ENCODE measurements at places on chromosomes 5 and 9.

DNA sequence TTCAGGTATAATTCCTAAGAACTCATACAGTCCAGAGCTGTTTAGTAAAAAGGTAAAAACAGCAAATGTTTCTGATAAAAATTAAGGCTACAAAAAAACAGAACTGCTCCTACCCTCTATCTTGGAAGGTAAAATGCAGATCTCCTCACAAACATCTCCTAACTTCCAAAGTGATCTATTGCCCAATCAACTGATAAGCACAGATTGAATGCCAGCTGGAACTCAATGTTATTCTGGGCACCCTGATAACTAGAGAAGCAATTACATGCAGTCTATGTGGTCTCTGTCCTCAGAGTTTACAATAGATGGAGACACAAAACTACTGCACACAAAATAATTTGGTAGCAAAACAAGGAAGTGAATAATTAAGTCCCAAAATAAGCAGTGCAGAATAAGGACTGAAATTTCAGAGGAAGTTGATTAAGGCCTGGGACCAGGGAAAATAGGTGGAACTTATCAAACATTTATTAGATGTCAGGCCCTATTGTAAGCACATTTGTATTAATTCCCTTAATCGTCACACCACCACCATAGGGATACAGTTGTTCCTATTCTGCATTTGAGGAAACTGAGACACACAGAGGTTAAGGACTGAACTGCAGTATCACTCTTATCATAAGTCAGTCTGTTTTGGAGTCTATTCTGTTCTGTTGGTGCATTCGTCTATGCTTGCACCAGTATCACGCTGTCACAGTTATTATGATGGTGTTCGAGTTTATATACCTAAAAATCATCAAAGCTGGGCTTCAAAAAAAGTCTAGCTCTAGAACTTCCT lies 102.2 kb upstream of the TARS1 start:
- DNase-seq = no peak

- DNase-seq = no peak
Measured at GRCh38 chr9:69471433-69471832, 146.4 kb downstream of the ENTREP1 start.

GRCh38 chr9:87213948-87214347 lies 266.6 kb upstream of the GAS1 start:
- DNase-seq = no peak

DNA sequence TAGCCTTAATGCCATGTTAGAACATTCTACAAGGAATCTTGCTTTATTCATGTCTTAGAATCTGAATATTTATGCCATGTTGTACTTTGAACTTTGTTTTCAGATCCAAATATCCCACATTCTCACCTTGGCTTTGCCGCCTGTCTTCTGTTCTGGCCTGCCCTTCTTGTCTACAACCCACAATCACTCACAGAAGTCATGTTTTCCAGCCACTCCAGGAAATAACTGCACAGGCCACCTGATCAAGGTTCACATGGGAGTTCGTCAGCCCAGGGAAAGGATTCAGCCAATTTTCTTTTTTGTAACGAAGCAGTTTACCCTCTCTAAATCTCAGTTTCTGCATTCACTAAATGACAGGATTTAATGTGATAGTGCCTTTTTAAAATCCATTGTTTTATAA lies 70.5 kb downstream of the JAKMIP2 start:
- no peak for DNase-seq

GRCh38 chr5:64384765-64385164 lies 121.0 kb upstream of the RGS7BP start:
- no peak for DNase-seq

DNA sequence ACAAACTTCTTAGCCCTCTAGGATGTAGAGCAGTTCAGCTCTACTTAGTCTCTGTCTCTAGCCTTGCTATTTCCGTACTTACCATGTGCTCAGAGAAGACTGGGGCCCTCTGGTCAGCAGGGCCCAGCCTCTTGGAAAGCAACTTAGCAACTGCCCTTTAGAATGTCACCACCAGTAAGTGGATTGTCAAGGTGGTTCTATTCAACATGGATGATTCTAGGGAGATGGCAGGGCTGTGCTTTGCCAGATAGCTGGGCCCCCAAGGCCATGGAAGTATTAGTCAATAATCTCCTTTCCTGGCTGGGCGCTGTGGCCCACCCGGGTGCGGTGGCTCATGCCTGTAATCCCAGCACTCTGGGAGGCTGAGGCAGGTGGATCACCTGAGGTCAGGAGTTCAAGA lies 177.6 kb upstream of the MVB12B start:
- DNase-seq = no peak

- no peak for DNase-seq
Measured at GRCh38 chr5:143129910-143130612, 273.4 kb downstream of the NR3C1 start.

DNA sequence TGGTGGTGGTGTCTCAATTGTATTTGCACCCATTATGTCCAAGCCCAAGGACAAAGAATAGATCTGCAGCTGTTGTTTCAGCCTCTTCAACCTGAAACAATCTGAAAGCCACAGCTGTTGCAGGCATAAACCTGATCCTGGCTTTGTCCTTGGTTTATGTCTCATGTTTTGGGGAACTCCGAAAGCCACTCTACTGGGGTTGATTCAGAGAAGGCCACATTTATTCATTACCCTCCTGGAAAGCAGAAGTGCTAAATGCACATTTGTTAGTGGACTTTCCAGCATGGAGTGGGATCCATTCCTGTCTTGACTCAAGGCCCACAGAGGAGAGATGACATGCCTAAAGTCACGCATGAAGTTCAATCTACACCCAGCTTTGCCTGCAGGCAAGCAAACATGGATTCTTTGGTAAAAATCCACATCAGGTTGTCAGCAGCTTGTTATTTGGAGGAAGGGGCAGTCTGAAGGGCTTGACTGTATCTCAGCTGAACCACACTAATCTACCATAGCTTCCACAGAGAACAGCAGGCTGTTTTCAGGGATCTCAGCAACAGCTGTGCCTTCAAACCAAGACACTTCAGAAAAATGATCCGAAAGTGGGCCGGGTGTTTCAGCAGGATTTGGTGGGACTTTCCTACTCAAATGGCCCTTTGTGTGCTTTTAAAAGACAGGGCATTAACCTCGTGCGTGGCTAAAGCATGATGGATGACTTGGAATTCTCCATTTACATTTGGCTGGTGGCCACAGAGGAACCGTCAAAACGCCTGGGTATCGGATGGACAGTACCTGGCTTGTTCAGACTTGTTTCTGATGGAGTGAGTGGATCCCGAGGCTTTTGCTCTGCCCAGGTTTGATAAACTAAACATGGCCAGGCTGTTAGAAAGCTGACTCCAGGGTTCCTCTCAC lies 36.2 kb upstream of the ADAM19 start:
- DNase-seq = no peak

- DNase-seq = no peak
Measured at GRCh38 chr9:125493384-125493783, 213.6 kb downstream of the MAPKAP1 start.

- no peak for DNase-seq
Measured at GRCh38 chr5:138676556-138677193, 76.5 kb upstream of the CTNNA1 start.

GRCh38 chr5:125372694-125373631 lies 626.5 kb upstream of the ZNF608 start:
- no peak for DNase-seq

DNA sequence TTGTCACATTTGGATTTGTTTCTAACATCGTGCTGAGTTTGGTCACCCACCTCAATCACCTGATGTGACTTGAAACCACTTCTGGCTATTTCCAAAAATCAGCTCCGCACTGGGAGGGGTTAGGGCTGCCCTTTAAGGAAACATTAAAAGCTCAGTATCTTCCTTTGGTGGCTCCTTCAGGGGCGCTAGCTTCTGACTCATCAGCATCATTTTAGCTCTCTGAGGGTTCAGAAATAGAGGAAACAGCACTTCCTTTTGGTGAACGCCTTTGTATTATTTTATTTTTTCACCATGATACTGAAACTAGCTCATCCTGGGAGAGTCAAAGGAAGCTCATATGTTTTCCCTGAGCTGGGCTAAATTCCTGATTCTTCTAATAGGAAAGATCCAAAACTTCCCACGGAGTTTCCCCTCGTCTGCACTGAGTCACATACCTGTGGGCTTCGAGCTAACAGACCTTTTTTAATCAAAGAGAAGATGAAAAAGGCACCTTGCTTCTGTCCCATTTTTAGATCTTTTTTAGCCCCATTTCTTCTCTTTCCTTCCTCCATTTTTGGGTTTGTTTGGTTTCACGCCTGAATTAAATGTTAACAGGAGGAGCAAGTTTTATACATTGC lies 48.2 kb downstream of the ROPN1L start:
- DNase-seq = no peak

GRCh38 chr5:145922059-145922458 lies 14.3 kb upstream of the SH3RF2 start:
- DNase-seq = no peak

DNA sequence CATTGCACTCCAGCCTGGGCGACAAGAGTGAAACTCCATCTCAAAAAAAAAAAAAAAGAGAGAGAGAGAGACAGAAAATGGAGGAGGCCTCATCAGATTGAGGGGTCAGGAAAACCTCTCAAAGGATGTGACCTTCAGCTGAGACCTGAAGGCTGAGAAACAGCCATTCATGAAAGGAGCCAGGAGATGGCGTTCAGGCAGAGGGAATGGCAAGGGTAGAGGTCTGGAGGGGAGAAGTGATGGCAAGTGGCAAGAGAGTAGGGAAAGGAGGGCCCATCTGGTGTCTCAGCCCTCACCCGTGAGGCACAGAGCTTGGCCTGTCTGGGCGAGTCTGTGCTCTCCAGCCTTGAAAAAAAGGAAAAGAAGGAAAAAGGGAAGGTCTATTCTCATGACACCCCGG lies 17.0 kb downstream of the CAMK2A start:
- DNase-seq = no peak

- no peak for DNase-seq
Measured at GRCh38 chr5:65441800-65442199, 39.9 kb downstream of the ADAMTS6 start.

GRCh38 chr5:97967292-97967691 lies 784.2 kb upstream of the RIOK2 start:
- no peak for DNase-seq

DNA sequence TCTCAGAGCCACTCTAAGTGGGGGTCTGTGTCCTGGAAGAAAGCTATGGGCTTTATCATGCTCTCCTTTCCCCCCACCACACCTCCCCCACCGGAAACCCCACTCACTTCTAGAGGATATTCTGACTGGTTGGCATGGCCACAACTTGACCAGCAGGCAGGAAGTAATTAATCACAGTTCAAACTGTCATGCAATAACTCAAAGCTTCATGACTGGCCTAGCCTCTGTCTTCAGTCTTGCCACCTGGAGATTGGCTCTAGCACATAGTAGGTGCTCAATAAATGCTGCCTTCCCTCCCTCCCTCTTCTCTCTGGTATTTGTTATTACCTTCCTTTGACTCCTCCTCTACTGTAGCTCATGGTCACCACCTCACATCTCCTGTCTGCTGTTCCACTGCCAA lies 124.7 kb downstream of the GABBR2 start:
- DNase-seq = no peak

DNA sequence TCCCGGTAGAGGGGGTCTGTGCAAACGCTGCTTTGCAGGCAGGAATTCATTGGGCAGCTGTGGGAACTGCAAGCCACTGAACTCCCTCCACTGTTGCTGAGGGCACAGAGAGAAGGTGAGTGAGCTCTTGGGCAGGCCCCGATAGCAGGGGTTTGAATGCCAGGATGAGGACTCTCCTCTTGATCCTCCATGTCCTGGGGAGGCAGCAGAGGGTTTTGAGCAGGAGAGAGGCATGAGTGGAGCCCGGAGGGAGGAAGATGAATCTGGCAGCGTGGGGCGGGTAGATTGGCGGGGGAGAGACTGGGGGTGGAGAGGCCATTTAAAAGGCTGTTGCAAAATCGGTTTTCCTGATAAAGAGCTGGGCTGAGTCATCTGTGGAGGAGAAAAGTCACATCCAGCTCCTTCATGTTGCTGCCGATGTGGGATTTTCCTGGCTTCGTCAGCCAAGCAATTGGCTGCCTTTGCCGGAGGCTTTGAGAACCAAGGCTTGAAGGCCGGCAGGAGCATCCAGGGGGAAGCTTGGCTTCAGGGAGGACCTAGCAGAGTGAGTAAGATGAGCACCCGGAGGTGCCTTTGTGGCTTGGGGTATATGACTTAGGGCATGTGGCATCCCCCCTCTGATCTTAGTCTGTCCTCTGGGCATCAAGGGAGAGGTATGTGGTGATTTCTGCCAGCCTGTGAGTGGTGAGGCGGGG lies at the start of gene SYNPO:
SYNPO (plus strand) TSS at position 350 of the 695 bp plus-strand sequence. CDS start 7,616 bp downstream, outside the sequence.
- DNase-seq = no peak

- DNase-seq = no peak
Measured at GRCh38 chr9:16308645-16309044, 561.8 kb downstream of the BNC2 start.

DNA sequence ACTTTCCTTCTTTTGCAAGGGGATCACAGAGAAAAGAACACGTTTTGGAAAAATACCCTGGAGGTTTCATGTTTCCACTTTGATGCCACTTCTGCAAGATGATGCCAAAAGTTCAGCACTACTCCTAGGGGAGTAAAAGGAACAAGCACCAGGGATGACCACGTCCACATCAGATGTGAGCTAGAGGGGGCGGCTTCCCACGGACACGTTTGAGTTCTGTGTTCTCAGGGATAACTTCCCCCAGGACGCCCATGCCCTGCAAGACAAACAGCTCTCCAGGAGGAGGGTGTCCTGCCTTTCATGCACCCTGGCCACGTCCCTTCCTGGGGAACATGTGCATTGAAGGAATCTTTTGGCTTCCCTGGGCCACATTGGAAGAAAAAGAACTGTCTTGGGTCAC lies 66.6 kb upstream of the TRIO start:
- no peak for DNase-seq

DNA sequence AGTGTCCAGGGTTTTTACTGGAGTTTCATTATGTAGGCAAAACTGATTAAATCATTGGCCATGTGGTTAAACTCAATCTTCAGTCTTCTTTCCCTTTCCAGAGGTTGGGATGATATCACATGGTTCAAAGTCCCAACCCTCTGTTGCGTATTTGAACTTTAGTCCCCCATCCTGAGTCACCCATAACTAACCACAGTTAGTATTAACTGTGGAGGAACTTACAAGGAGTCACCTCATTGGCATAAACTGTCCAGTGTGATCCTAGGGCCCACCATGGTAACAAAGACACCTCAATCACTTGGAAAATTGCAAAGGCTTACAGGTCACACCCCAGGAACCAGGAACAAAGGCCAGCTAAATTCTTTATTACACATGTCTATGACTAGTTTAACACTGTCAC lies 188.5 kb downstream of the COX7C start:
- no peak for DNase-seq

- no peak for DNase-seq
Measured at GRCh38 chr5:100634937-100635534, 99.9 kb downstream of the FAM174A start.

GRCh38 chr9:89536145-89536574 lies 38.2 kb upstream of the SEMA4D start:
- DNase-seq = no peak

DNA sequence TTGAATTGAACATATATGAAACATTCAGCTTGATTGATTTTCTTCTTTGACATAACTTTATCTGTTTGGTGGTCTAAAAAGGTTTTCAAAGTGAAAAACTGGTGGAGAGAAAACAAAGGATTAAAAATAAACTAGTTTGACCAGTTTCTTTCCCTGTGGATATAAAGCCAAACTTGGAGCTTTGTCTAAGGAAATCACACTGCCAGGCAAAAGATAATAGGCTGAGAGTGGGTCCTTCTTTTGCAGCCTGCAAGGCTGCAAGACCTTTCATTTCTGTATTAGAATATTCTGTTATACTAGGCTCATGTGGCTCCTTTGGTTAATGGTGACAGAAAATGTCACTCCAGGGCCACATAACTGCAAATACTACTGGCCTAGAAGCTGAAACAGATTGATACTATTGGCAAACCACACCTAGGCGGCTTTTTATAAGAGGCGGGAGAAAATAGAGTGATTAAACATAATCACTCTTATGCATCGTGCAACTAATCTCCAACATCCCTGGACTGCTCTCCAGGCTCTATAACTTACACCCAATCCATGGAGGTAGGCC lies 129.1 kb upstream of the ZNF462 start:
- DNase-seq = no peak

All from stimulated activated CD8-positive, alpha-beta memory T cell treated with anti-CD3 and anti-CD28 coated beads, Interleukin-4, amount 100 ng/mL, for 1 hour (primary cell).